ENCODE measurements at places on chromosomes 5 and 9.

DNA sequence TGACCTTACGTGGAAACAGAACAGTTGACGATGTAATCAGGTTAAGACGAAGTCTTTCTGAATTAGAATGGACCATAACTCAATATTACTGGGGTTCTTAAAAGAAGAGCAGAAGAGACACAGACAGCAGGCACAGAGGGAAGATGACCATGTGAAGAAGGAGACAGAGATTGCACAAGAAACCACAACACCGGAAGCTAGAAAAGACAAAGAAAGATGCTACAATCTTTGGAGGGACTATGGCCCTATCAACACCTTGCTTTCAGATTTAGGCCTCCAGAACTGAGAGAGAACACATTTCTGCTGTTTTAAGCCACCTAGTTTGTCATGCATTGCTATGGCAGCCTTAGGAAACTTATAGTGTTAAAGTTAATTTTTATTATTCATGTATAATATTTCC, 27.1 kb downstream of the CDH9 start:
- DNase-seq = no peak

DNA sequence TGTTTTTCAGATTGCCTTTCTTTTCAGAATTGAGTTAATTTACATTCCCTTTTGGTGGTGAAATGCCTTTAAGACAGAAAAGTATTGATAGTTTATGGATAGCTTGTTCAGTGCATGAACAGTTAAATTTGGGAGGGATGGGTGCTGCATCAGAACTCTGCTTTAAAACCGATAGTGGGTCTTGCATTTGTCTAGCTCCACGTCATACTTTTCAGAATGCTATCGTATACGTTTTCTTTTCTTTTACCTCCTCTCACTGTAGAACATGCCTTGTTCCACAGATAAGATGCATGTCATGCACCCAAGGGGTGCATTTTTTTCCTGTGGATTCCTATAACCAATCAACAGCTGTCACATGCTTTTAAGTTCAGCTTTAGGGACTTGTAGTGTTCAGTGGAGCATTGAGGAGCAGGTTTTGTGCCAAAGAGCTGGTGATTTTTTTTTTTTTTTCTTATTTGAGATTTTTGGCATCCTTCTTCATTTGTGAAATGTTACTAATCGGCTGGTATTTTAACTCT, 2.3 kb downstream of the SLC44A1 start:
- no peak for DNase-seq

DNA sequence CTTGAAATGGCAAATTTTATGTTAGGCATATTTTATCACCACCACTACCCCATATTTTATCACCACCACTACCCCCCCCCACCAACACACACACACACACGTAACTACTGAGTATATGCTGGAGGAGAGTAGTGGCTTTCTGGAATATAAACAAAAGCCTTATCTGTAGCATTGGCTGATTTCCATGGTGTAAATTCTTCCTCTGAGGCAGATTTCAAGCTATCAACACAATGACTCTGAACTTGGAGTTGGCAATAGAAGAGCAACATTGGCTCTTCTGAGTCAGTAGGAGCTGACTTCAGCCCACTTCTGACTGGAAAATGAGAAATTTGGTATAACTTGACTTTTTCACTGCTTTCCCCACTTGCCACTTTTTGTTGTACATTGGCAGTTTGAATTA, 143.0 kb downstream of the CAVIN4 start:
- DNase-seq = no peak

DNA sequence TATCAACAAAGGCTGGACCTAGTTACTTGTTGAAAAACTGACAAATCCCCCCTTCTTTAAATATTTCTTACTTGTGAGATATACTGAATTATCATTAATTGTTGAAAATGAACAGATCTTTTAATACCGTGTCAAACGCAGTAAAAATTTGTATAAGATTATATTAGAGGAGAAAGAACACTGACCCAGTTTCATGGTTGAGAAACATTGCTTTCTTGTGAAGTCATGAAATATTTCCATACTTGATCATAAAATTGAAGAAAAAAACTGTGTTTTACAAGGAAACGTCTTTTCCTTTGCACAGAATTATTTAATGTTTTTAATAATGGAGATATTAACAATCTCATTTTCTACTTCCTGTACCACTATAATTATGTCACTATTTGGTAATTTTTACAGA, 45.8 kb downstream of the MOCS2 start:
- no peak for DNase-seq

GRCh38 chr5:42321785-42322184, 101.5 kb upstream of the GHR start:
- DNase-seq = no peak

DNA sequence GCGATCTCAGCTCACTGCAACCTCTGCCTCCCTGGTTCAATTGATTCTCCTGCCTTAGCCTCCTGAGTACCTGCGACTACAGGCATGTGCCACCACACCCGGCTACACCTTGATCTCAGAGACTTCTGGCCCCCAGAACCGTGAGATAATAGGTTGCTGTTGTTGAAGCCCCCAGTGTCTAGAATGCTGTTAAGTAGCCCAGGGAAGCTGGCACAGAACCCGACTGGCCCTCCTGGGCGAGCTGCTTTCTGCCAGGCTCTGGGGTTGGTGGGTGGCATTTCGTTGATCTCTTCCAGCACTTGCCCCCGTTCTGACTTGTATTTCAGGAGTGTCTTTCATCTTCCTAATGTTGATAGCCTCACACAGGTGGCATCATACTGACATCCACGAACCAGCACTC, 807.1 kb downstream of the CDH9 start:
- no peak for DNase-seq

GRCh38 chr9:9286001-9286400, 1326.8 kb downstream of the PTPRD start:
- no peak for DNase-seq

DNA sequence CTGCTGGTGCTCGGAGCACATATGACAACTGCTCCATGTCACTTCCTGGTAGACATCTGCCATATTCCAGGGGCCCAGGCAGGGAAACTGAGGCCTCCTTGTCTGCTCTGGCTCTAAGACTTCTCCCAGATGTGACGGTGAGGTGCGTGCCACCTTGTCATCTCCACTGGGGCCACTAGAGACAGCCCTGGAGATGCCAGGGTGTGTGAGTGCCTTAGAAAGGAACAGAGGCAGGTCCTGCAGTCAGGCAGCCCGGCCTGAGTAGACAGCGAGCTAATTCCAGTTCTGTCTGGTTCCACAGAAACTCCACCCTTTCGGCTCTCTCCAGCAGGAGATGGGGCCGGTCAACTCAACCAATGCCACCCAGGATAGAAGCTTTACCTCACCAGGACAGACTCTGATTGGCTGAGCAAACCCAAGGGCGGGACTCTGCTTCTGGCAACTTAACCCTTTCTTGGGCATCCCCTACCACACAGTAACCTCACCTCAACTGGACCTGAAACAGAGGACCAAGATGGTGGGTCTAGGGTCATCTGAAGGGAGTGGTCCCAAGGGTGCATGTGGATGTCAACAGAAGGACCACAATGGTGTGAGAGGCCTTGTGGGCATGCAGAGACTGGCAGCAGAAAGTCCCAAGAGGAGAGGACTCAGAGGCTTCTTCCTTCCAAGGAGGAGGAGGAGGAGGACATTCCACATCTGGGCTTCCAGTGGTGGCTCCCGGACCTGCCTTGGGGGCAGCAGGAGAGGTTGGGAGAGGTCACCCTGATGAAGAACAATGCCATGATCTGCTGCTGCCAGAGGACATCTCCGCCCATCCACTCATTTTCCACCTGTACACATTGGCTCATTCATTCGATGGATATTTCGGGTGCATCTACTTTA, 77.7 kb downstream of the RGS3 start:
- DNase-seq = no peak

DNA sequence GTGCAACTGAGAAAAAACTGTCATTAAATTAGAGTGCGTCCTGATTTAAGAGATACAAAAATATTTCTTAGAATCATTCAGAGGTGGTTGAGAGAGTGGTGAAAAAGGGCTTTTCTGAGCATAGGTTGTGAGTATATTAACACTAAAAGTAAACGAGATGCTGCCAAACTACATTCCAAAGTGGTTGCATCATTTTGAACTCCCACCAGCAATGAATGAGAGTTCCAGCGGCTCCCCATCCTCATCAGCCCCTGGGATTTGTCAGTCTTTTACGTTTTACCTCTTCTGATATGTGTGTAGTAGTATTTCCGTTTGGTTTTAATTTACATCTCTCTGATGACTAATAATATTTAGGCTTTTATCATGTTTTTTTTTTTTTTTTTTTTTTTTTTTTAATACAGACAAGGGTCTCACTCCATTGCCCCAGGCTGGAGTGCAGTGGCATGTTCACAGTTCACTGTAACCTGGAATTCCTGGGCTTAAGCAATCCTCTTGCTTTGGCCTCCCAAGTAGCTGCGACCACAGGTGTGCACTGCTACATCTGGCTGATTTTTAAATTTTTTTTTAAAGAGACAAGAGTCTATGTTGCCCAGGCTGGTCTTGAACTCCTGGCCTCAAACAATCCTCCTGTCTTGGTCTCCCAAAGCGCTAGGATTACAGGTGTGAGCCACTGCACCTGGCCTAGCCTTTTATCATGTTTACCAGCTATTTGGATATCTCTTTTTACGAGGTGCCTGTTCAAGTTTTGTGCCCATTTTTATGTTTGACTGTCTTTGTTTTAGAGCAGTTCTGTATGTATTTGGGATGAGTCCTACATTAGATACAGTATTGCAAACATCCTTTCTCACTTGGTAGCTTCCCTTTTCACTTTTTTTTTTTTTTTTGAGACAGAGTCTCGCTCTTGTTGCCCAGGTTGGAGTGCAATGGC, 17.0 kb downstream of the PRRT1B start:
- DNase-seq = no peak

- DNase-seq = no peak
These were observed 15.7 kb downstream of the PCDH12 start for GRCh38 chr5:141942185-141942857.

DNA sequence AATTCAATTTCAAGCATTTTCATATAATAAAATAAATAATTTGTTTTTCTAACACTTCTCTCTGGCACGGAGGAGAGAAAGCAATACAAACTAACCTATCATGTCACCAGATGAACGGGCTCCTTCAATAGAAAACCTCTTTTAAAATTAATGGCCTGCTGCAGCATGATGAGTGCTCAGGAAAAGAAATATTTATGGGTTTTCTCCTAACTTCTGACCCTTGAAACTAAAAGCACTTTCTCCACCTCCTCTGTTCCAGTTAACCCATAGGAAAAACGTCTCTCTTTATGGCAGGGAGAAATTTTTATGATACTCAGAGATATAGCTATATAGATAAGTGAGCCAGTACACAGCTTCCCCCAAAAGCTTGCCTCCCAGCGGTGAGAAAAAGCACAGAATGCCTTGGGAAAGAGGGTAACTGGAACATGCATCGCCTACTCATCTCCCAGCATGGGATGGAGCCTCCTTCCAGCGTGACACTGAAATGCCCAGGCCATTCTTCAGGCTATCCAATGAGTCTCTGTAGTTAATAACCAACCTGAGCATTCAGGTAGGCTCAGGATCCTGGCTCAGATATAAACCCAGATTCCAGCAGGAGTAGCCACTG, 963.0 kb upstream of the DMAC1 start:
- DNase-seq = no peak

DNA sequence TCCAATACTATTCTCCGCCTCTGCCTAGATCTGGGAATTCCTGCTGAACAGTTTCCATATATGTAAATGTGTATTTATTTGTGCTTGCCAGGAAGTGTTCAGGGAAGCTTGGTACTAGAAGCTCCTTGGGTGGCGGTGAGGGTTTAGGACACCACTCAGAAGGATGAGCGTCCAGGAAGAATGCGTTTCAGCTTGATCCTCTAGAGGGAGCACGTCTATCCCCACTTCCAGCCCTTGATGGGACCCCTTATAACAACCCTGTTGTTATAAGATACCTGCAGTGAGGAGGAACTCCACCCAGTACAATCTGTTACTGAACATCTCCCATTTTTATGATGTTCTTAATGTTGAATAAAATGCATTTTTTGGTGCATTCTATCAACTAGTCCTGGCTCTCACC, 88.9 kb downstream of the CYFIP2 start:
- DNase-seq = no peak

- DNase-seq = no peak
These were observed 13.8 kb downstream of the TMEM8B start for GRCh38 chr9:35842795-35843194.

DNA sequence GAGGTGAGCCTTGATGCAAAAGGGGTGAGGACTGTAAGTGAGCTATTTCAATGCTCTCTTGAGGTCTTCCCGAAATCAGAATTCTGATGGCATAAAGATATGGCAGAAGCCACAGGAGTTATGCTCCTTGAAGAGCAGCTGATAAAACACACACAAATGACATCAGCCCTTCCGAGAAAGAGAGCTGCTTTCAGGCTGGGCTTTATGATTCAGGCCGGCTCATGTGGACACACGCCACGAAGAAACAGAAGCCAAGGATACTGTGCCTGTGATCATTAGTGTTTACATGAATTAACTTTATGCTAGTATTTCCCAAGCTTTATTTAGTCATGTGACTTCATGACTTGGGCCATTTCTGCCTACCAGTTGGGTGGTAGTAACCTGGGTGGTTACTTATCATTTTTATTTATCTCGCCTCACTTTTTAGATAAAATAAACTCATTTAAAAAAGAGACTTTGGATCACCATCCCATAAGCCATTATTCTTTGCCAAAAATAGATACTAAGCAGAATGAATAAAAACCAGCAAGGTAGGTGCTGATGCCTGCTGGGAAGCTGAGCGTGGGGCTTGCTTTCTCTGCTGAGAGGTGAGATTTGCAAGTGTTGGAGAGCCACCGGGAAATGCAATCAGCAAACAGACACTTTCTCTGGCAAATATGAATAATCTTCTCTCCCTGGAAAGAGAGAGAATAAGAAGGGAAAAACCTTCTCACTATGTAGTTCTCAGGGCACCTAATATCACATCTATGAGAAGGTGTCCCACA, 73.0 kb upstream of the SLC25A51 start:
- DNase-seq = no peak

DNA sequence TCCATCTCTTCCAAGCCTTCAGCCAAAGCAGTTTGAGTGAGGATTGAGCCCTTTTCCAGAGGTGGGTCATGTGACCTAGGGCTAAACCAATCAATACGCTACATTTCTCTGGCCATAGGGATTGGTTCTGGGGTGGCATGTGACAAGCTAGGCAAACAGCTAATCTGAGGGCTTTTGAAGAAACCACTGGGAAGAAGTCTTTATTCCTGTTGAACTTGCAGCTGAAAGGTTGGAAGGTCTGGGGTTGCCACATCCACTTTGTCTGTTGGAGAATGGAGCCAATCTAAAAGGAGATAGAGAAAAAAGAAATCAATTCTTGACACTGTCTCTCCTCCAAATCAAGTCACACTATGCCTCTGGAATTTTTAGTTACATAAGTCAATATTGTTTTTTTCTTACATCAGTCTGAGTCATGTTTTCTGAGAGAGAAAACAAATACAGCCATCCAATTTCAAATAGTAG, 637.8 kb upstream of the WWC1 start:
- DNase-seq = no peak

- no peak for DNase-seq
These were observed 216.7 kb downstream of the CDH18 start for GRCh38 chr5:19771174-19771835.

GRCh38 chr5:136032564-136032963, 3.8 kb downstream of the TGFBI start:
- no peak for DNase-seq

- DNase-seq = no peak
These were observed 665.0 kb downstream of the NR2F1-AS1 start for GRCh38 chr5:92916036-92916435.

- no peak for DNase-seq
These were observed 47.7 kb upstream of the TESK1 start for GRCh38 chr9:35557320-35557719.

Data from activated effector memory CD4-positive, alpha-beta T cell treated with Interleukin-2 at 50 U/mL for 16 hours (primary cell).